Kidney epithelial cell (primary cell): ENCODE measurements at places on chromosomes 4 and X. TPM values are rescaled to one million over a fixed set of nuclear protein-coding genes. Genes with fewer than 3 reads are reported as not detected.

- no peak for DNase-seq
Measured at GRCh38 chr4:126991965-126992364, 640.8 kb upstream of the INTU start.

DNA sequence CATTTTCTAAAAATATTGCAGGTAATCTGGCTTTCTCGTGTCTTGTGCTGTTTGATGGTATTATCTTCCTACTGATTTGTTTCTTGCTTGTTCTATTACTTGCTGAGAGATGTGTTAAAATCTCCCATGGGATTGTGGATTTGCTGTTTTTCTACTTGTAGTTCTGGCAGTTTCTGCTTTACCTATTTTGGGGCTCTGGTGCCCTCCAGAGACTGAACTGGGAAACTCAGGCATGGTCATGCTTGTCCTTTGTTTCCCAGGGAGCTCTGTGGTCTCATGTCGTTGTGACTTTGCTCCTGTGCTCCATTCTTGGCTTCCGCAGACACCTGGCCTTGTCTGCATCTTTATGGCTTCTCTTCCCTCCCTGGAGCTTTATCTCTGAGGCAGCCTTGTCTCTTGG lies 39.5 kb downstream of the NSD2 start:
- DNase-seq: peak; percentile 26

GRCh38 chr4:78720994-78721677 lies 55.0 kb upstream of the BMP2K start:
- no peak for DNase-seq

GRCh38 chr4:175234162-175234561 lies 316.0 kb downstream of the ADAM29 start:
- no peak for DNase-seq

- DNase-seq: no peak
Measured at GRCh38 chr4:146548443-146548842, 26.7 kb upstream of the SLC10A7 start.

DNA sequence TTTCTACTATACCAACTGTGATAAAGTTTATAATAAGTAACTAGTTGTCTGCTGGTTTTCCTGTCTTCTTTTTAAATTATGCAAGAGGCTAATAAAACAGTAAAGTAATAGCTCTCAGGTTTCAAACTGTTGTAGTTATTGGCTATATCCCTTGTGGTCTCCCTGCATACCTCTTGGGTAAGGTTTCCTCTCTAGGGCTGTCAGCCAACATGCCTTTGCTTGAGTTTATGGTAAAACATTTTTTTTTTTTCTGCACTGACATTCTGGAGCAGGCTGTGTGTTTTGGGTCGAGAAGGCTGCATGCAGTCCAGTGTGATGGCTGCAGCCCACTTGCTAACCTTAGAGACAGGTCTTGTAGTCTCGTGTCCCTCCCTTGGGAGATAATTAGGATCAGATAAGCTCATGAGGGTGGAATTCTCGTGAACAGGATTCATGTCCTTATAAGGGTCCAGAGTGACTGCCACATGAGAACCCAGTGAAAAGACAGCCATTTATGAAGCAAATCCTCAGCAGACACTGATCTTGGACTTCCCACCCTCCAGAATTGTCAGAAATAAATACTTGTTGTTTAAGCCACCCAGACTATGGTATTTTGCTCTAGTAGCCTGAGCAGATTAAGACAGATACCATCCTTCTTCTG lies 831.2 kb downstream of the CCSER1 start:
- peak; percentile 91 for DNase-seq

DNA sequence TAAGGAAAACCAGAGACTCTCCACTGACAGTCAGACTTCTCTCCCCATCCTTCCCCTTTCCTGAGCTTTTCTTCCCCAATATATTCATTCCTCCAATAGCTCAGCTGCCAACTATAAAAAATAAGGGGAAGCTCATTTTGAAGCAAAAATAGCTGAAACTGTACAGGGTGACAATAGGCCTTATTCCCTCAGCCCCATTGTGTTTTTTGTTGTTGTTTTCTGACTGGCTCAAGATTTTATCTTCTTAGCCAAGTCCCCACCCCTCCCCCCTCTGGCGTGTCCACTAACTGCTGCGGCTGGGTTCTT lies 26.2 kb downstream of the PRPS1 start:
- no peak for DNase-seq

GRCh38 chrX:15903186-15903681 lies 48.6 kb upstream of the AP1S2 start:
- no peak for DNase-seq

GRCh38 chrX:118724775-118725174 lies 2.6 kb upstream of the IL13RA1 start:
- no peak for DNase-seq

GRCh38 chr4:98657531-98658286 lies 702 bp downstream of the TSPAN5 start:
- no peak for DNase-seq

DNA sequence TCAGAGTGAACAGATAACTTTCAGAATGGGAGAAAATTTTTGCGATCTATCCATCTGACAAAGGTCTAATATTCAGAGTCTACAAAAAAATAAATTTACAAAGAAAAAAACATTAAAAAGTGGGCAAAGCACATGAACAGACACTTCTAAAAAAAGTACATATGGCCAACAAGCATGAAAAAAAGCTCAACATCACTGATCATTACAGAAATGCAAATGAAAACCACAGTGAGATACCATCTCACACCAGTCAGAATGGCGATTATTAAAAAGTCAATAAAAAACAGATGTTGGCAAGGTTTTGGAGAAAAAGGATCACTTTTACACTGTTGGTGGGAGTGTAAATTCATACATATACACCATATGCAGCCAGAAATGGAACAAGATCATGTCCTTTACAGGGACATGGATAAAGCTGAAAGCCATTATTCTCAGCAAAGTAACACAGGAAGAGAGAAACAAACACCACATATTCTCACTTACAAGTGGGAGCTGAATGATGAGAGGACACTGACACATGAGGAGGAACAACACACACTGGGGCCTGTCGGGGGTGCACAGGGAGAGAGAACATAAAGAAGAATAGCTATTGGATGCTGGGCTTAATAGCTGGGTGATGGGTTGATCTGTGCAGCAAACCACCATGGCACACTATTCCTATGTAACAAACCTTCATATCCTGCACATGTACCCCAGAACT lies 41.6 kb upstream of the ITM2A start:
- no peak for DNase-seq

- DNase-seq: no peak
Measured at GRCh38 chr4:40040908-40041307, 15.7 kb upstream of the N4BP2 start.

DNA sequence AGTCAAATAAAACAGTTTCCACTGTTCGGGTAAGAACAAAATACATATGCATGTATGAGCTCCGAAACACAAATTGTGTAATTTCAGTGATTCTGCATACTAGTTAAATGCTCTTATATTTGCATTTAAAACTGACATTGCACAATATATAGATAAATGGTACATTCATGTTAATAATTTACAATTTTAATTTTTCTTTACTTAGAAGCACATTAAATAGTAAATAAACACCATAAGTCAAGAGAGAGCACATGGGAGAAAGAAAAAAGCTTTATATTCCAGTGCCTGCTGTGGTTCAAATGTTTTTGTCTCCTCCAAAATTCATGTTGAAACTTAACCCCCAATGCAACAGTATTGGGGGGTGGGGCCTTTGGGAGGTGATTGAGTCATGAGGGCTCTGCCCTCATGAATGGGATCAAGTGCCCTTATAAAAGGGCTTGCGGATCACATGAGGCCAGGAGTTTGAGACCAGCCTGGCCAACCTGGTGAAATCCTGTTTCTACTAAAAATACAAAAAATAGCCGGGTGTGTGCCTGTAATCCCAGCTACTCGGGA lies 322.9 kb downstream of the BCOR start:
- DNase-seq: no peak

- no peak for DNase-seq
Measured at GRCh38 chr4:85701861-85702321, 226.9 kb downstream of the ARHGAP24 start.

- DNase-seq: no peak
Measured at GRCh38 chrX:137425986-137426385, 139.9 kb upstream of the ZIC3 start.

PPEF2 gene
- not detected in 2 replicates for total RNA-seq

EXOC1L gene
- total RNA-seq: not detected in 2 replicates

TSR2 gene
- total RNA-seq: 11.3 and 11.4 TPM in 2 replicates

RRH gene
- not detected in 2 replicates for total RNA-seq

ABLIM2 gene
- 1.3 and 7.2 TPM in 2 replicates for total RNA-seq

CYTL1 gene
- total RNA-seq: 8.2 and 9.4 TPM in 2 replicates

MAGEA2B gene
- not detected in 2 replicates for total RNA-seq
